CD4-positive, alpha-beta T cell treated with Interleukin-10 for 1 hour (primary cell): ENCODE measurements at places on chromosomes 3 and 15.

- no peak for DNase-seq
Measured at GRCh38 chr3:60282866-60283265, 968.4 kb downstream of the FHIT start.

GRCh38 chr15:44084171-44084570 lies 110.9 kb downstream of the FRMD5 start:
- no peak for DNase-seq

GRCh38 chr15:69602921-69603320 lies 150.3 kb downstream of the RPLP1 start:
- no peak for DNase-seq

DNA sequence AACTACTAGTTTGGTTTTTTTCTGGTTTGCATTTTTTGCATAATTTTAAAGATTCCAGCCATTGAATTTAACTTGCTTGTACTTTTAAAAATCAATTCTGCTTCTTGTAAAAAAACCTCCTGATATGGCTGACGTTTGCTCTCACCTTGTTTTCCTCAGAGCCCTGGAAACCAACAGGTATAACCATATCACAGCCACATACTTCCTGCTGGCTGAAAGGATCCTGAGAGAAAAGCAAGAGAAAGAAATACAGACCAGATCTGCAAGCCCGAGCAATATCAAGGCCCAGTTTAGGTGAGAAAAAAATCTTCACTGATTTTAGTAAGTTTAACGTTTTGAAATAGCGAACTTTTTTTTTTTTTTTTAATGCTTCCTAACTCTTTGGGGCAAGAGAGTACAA lies 56.8 kb downstream of the SNRK start:
- peak; percentile 41 for DNase-seq

DNA sequence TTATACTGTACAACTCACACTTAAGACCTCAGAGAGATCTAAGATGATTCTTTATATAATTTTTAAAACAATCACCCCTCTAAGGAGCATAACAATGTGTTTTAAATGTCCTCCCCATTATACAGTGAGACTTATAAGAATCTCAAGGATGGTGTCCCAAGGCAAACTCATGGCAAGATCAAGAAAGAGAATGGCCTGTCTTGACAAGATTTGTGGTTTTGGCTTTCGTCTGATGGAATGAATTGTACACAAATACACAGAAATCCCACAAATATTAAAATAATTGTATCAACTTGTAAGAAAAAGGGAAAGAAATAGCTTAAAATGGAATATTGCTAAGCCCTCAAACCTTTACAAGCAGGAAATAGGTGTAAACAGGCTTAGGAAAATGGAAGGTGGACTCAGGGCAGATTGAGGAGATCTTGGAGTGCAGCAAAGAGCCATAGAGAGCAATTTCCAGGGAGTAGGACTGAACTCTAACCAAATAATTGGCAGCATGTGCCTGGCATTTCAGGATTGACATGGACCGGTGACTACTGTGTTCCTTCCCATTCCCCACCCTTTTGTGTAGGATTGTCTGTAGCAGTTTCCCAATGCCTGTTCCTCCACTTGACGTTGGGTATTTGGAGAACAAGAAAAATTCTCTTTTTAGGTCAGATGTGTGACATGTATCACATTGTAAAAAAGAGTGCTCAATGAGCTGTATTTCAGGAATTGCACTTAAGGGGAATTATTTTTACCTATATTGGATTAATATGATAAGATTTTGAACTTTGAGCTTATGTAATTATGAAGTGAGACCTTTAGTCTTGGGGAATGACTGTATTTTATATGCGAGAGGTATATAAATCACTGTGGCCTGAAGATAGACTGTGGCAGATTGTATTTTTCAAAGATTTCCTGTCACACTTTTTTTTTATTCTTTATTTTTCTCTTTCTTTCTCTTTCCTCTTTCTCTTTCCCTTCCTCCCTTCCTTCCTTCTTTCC lies 317.8 kb upstream of the SLITRK3 start:
- no peak for DNase-seq

- no peak for DNase-seq
Measured at GRCh38 chr15:94383041-94383440, 151.7 kb downstream of the MCTP2 start.
